ENCODE measurements at places on chromosomes 12 and 14. TPM values are rescaled to one million over a fixed set of nuclear protein-coding genes. Genes with fewer than 3 reads are reported as not detected.

GRCh38 chr14:73663548-73664212 is 18.9 kb downstream of the DNAL1 start:
- no peak for DNase-seq

- DNase-seq: peak; percentile 58
These were observed 124.4 kb downstream of the RAD51B start for GRCh38 chr14:67943947-67944346.

DNA sequence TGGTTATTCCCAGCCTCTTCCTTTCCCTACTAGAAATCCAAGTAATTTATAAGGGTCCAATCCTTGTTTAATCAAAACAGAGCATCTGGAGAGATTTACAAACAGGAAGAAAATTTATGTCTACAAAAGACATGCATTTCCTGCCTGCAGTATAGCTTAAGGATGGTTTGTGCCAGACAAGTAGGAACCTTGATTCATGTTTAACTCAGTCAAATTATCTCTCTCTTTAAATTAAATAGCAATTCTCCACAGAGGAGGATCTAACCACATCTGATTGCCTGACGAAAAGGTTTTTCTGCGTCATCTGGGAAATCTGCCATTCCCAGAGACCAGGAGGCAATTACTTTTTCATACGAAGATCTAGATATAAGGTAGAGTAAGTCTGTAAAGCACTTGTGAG is 105.2 kb downstream of the ZFC3H1 start:
- no peak for DNase-seq

DNA sequence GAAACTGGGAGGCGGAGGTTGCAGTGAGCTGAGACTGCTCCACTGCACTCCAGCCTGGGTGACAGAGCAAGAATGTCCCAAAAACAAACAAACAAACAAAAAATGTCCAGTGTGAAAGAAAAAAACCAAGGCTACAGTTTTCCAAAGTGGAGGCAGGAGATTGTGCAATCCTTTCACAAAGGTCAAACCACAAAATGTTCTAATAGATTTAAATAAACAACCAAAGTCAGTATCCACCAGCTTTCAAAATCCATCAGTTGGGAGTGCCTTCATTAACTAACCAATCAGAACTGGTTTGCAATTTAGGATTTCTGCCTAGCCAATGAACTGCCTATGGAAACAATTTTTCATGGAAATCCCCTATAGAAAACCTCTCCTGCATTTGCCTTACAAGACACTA is 52.3 kb upstream of the TRIM9 start:
- no peak for DNase-seq

DNA sequence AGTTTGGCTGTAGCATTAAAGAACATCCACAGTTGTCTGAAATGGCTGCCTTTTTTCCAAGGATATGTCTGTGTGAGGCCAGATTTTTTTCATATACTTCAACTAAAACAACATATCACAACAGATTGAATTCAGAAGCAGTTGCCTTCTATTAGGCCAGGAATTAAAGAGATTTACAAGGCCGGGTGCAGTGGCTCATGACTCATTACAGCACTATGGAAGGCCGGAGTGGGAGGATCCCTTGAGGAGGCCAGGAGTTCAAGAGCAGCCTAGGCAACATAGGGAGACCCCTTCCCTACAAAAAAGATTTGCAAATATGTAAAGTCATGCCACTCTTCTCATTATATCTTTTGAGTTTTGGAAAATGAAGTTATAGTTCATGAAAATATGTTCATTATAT is 108.6 kb downstream of the KTN1 start:
- no peak for DNase-seq

DNA sequence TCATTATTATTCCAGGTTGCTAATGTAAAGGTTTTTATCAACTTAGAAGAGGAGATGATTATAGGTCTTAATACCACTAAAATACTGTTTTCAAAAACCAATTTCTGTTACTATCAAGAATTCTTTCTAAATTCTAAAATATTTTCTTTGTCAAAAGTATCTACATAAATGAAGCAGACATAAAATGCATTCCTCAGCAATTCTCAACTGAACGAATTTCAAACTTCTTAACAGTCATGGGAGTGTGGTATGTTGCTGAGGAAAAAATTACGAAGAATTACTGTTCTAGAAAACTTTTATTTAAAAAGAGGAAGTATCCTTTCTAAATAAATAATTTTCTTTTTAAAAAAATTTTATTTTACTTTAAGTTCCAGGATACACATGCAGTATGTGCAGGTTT is 146.4 kb downstream of the SLC2A13 start:
- DNase-seq: no peak

DNA sequence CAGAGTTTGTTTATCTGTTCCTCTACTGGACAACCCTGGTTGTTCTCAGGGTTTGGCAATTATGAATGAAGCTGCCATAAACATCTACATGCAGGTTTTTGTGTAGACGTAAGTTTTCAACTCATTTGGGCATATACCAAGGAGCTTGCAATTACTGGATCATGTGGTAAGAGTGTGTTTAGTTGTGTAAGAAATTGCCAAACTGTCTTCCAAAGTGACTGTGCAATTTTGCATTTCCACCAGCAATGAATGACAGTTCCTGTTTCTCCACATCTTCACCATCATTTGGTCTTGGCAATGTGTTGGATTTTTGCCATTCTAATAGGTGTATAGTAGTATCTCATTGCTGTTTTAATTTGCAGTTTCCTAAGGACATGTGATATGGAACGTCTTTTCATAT is 39.8 kb upstream of the FBXO33 start:
- no peak for DNase-seq

DNA sequence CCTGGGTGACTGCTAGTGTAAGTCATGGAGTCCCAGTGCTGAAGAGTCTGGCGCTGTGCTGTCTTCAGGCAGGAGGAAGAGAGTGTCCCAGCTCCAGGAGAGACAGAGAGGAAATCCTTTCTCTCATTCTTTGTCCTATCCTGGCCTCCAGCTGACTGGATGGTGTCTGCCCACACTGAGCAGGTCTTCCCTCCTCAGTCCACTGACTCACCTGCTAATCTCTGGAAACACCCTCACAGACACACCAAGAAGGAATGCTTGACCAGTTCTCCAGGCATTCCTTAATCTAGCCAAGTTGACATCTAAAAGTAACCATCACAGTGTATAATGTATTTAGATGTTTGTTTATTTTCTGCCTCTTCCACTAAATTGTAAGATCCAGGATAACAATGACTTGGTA is 53.9 kb downstream of the EMP1 start:
- DNase-seq: no peak

- no peak for DNase-seq
These were observed 26.3 kb upstream of the NR1H4 start for GRCh38 chr12:100447381-100447780.

DNA sequence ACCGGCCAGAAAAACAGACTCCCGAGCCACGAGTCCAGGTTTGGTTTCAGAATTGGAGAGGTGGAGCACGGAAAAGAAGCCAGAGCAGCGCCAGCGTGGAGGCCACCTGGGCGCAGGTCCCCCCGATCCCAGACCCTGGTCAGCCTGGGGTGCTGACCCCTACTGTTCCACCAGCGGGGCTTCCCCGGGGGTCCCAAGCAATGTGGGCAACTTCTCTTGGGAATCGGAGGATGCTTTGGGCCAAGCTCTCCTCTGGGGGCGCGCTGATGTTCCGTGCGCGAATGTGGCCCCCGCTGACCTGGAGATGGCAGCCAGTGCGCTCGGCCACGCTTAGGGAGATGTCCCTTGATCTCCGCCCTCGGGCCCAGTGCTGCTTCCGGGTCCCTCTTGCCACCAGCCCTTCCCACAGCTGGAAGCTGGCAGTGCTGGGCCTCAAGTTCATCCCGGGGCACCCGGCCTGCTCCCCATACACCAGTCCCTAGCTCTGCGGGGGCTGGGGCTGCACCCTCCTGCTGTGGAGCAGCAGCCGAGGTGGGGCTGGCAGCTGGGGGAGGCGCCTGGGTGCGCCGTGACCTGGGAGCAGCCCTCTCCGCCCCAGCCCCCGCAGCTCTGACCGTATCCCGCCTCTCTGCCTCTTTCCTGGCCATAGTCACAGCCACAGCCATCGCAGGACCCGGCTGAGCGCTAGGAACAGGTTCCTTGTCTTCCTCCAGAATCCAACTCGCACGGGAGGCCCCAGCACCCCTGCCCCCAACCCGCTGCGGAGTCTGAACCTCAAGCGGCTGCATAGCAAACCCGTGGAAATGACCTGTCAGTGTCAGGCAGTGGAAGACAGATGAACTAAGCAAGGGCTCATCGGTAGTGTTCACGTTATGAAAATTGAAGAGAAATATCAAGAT is 91.2 kb downstream of the RCOR1 start:
- peak; percentile 34 for DNase-seq

- DNase-seq: no peak
These were observed 12.3 kb downstream of the ZC2HC1C start for GRCh38 chr14:75081660-75082229.

- no peak for DNase-seq
These were observed 4.5 kb upstream of the SLC7A8 start for GRCh38 chr14:23187925-23188324.

DNA sequence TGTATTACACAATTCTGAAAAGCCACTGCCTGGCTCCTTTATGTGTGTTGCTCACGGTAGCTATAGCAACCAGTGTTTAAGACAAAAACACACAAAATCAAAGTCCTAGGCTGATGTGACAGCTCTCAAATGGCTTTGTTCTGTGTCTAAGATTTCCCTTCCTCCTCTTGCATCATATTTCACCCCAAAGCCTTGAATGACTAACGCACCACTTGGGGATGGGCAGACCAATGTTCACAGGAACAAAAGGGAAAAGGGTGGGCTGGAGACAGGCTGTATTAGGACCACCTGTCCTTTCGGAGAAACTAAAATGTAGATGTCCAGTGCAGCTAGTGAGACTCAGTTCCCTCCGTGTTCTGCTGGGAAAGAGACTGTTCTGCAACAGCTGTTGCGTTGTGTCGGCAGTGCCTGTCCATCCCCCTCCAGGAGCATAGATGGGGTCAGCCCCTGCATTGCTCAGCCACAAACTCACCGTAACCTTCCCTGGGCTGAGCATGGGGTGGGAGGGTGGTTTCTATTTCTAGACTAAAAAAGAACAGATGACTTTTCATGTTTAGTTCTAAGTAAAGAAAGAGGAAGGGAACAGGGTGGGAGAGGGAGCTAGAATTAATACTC is 26.8 kb upstream of the DAAM1 start:
- no peak for DNase-seq

The PRH2 gene
- total RNA-seq: not detected

The RNU6-7 gene
- total RNA-seq: not detected

The GPD1 gene
- total RNA-seq: 0.70 TPM

Data from H9 (cell line).